Trophoblast cell (in vitro differentiated cells and primary cell): ENCODE measurements at places on chromosomes 7 and 10.

- H3K36me3 ChIP-seq = no peaks in the 10 kb centered on the region
- H3K4me1 ChIP-seq = no peaks in the 10 kb centered on the region
- H3K27me3 ChIP-seq = no peaks in the 10 kb centered on the region
- no peak overlapping the region for H3K4me3 ChIP-seq
Measured at GRCh38 chr10:91613411-91614187, 19.3 kb downstream of the PPP1R3C start.

- no peak overlapping the region for H3K4me3 ChIP-seq
- H3K27ac ChIP-seq = no peak overlapping the region
- H3K36me3 ChIP-seq = no peaks in the 10 kb centered on the region
- H3K4me1 ChIP-seq = no peaks in the 10 kb centered on the region
- peak; percentile 27 for DNase-seq
Measured at GRCh38 chr10:34396663-34397062, 418.4 kb downstream of the PARD3 start.

- H3K4me3 ChIP-seq = no peak overlapping the region
- H3K27ac ChIP-seq = no peak overlapping the region
- H3K27me3 ChIP-seq = no peaks in the 10 kb centered on the region
Measured at GRCh38 chr7:94971051-94971867, 63.9 kb downstream of the PPP1R9A start.

DNA sequence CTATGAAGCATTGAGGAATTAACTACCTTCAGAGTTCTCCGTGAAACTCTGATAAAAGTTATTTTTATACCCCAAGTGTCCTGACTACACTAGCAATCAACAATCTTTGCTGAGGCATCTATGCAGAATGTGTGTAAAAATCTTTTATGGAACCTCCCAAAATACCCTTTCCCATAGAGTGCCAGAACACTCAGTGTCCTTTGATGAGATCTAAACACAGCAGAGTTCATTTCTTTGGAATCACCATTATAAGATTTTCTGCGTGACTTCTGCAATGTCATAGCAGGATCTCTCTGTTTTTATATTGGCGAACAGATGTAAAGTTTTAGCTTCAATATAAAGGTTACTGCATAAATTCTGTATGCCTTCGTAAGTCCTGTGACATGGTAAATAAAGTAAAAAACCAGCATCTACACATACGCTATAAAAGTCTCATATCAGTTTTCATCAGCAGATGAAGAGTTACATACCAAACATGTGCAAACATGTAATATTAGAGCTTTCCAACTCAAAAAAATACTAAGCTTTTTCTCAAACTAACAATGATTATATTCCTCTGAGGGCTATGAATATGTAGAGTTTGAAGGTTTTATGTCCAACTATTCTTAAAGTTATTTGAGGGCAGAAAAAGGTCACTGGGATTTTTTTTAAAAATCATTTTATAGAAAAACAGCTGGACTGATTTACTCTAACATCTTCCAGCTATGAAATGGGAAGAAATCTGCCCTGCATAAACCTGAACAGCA is 67.2 kb downstream of the SKIDA1 start:
- DNase-seq = no peak
- H3K27ac ChIP-seq = no peak overlapping the region
- no peak overlapping the region for H3K4me3 ChIP-seq
- no peaks in the 10 kb centered on the region for H3K4me1 ChIP-seq

- DNase-seq = no peak
- no peak overlapping the region for H3K27ac ChIP-seq
- no peaks in the 10 kb centered on the region for H3K27me3 ChIP-seq
- no peaks in the 10 kb centered on the region for H3K4me1 ChIP-seq
Measured at GRCh38 chr7:84249656-84250055, 55.1 kb upstream of the SEMA3A start.

DNA sequence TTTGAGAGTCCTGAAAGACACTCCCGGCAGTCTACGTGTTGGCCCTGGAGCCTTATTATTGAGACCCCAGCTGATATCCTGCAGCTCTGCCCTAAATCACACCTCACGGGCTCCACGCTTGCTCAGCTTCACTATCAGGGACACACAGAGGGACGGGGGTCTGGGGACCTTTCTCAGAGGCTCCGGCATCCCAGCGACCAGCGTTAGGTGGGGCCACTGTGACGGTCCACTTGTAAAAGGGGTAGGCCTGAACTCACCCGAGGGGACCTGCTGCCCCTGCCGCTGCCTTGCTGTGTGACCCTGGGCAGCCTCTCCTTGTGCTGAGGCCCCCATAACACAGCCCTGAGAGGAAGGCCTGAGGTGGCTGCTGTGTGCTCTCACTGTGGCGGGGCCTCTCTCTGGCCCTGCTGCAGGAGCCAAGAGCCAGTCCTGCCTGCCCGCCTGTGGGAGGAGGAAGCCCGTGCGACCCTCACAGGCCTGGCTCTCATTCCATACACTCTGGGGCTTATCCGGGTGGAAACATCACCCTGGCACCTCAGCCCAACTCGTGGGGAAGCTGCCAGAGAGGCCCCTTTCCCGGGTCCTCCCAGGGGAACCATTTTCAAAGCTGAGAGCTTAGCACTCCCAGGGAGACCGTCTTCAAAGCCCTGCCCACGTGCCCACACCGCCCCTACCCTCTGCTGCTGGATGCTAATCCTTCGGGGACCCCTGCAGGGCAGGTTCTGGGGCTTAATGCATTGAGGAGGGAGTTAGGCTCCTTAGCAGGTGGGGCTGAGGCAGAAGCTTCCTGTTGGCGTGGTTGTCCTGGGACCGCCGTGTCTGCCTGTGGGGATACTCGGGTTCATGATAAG is 21.7 kb downstream of the AQP1 start:
- no peaks in the 10 kb centered on the region for H3K27me3 ChIP-seq
- peaks cover 18% of the 10 kb centered on the region for H3K4me1 ChIP-seq
- no peak for DNase-seq
- no peaks in the 10 kb centered on the region for H3K36me3 ChIP-seq
- H3K4me3 ChIP-seq = no peak overlapping the region

- peaks cover 4% of the 10 kb centered on the region for H3K36me3 ChIP-seq
- H3K4me3 ChIP-seq = no peak overlapping the region
- no peak for DNase-seq
Measured at GRCh38 chr10:98254234-98254974, 13.6 kb downstream of the LOXL4 start.

DNA sequence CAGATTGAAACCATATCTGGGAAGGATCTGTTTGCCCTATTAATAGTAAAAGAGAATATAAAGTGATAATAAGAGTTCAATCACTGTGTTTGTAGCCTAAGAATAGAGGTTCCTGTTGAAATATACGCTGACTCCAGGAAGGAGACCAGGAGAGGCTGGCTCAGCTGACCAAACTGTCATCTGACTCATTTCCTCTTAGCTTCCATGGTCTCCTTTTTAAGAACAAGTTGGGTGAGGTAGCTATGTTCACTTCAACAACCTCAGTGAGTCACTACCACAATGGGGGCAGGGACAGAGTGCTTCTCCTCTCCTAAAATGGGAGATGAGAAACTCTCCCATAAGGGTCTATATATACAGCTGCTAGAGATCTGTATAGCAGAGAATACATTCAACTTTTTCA is 543.3 kb downstream of the CALN1 start:
- H3K4me3 ChIP-seq = no peak overlapping the region
- peaks cover 2% of the 10 kb centered on the region for H3K4me1 ChIP-seq
- no peak for DNase-seq
- H3K27ac ChIP-seq = no peak overlapping the region

DNA sequence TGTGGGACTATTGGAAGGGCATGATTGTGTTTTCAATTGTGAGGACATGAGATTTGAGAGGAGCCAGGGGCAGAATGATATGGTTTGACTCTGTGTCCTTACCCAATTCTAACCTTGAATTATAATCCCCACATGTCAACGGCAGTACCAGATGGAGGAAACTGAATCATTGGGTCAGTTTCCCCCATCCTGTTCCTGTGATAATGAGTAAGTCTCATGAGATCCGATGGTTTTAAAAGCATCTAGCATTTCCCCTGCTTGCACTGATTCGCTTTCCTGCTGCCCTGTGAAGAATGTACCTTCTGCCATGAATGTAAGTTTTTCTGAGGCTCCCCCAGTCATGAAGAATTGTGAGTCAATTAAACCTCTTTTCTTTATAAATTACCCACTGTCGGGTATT is 1367.1 kb downstream of the XPNPEP1 start:
- H3K27me3 ChIP-seq = no peaks in the 10 kb centered on the region
- DNase-seq = no peak
- no peak overlapping the region for H3K27ac ChIP-seq
- no peaks in the 10 kb centered on the region for H3K36me3 ChIP-seq

DNA sequence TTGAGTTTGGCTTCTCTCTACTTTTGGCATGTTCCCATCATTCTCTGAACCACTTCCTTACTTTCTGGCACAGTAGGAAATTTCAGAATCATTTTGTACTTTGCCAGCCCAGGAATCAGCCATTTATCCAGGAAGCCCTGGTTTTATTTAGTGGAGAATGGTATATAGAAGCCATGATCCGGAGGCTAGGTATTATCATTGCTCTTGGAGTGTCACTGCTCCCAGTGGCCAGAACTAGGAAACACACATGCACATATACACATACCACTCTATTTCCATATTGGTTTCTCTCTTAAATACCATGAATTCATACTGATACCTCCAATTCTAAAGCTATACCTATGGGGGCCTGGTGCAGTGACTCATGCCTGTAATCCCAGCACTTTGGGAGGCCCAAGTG is 36.3 kb downstream of the SUFU start:
- H3K36me3 ChIP-seq = no peaks in the 10 kb centered on the region
- H3K27ac ChIP-seq = no peak overlapping the region
- DNase-seq = no peak
- no peak overlapping the region for H3K4me3 ChIP-seq
- no peaks in the 10 kb centered on the region for H3K27me3 ChIP-seq
- H3K4me1 ChIP-seq = no peaks in the 10 kb centered on the region

DNA sequence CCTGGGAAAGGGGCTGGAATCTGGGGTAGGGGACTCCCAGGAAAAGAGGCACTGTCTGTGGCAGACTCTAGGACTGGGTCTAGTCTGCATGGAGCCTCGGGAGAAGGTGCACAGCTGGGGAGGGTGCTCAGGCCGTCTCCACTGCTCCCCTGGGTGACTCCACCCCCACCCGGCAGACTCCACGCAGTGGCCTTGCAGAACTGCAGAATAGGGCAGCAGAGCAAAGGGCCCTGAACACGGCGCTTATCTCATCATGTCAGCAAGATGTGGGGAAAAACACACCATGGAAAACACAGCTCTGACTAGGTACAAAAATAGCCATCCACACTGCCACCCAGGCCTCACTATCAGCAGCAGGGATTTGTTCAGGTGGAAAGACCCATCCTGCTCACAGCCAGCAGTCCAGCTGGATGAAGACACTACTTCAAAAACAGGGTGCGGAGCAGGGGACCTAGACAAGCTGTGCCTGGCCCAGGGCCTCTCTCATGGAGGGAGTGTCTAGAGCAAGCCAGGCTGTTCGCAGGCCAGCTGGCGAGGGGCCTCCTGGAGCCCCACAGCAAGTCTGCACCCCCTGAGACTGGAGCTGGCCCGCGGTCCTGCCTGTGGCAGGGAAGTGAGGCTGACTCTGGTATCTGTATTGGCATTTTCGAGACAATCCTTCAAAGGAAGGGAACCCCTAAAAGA is 11.7 kb downstream of the MAT1A start:
- no peak overlapping the region for H3K27ac ChIP-seq
- H3K36me3 ChIP-seq = no peaks in the 10 kb centered on the region
- H3K4me3 ChIP-seq = no peak overlapping the region

DNA sequence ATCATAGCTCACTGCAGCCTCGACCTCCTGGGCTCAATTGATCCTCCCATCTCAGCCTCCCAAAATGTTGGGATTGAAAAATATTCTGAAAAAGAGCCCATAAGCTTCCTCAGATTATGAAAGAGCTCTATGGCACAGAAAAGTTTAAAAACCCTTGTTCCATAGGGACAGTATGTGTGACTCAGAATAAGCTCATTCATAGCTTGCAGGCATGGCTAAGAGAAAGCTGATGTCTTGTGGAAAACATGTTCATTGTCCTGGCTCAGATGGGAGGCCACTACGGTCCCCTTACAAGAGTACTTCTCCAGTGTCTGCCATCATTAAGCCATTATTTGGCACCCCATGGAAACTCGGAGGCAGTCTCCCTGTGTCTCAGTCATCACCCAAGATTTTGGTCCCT is 64.0 kb downstream of the CCDC3 start:
- H3K4me1 ChIP-seq = no peaks in the 10 kb centered on the region
- no peaks in the 10 kb centered on the region for H3K27me3 ChIP-seq
- H3K36me3 ChIP-seq = no peaks in the 10 kb centered on the region
- H3K27ac ChIP-seq = no peak overlapping the region
- no peak overlapping the region for H3K4me3 ChIP-seq
- peak; percentile 4 for DNase-seq

DNA sequence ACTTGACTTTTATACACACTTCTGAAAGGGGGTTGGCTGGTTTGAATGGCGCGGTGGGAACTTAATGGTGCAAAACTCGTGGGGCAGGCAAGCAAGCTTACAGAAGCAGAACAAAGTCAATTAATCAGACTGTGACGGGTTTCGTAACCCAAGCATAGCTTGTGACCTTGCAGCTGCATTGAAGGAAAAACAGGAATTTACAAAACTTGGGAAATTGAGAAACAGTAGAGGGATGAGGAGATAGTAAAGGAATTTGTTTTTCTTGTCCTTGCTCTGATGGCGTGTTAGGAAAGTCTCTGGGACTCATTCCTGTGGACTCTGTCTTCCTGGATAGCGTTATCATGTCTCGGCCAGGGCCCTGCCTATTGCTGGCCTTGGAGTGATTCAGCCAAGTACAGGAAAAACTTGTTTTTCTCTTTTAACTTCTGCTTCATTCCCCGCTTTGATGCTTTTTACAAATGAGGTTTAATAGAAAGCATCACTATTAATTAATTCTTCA is 220.0 kb upstream of the KCND2 start:
- H3K4me3 ChIP-seq = no peak overlapping the region
- H3K4me1 ChIP-seq = peaks cover 21% of the 10 kb centered on the region
- no peaks in the 10 kb centered on the region for H3K27me3 ChIP-seq
- peak; percentile 77 for DNase-seq

GRCh38 chr7:92402920-92403759 is 44.1 kb upstream of the GATAD1 start:
- no peaks in the 10 kb centered on the region for H3K27me3 ChIP-seq
- H3K4me1 ChIP-seq = peaks cover 12% of the 10 kb centered on the region
- no peak overlapping the region for H3K4me3 ChIP-seq
- peak overlapping the region; percentile 48 for H3K27ac ChIP-seq
- DNase-seq = peak; percentile 78

DNA sequence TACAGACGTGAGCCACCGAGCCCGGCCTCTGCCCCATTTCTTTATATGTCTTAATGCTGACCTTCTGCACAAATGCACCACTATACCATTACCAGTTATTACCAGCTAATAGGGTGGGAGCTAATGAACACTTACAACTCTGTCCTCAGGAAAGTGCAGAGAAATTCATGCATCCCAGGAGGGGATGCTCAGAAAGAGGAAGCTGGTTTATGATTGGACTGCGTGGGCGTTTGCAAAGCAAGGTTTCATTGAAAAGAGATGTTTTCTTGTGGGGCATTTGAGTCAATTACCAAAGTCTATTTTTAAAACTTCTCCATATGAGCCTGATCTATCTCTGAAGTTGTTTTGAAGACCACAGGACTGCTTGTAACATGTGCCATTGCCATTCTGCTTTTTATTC is 417.7 kb upstream of the CELF2 start:
- H3K4me3 ChIP-seq = no peak overlapping the region
- no peaks in the 10 kb centered on the region for H3K27me3 ChIP-seq
- H3K36me3 ChIP-seq = no peaks in the 10 kb centered on the region
- no peak for DNase-seq
- no peak overlapping the region for H3K27ac ChIP-seq
- no peaks in the 10 kb centered on the region for H3K4me1 ChIP-seq

GRCh38 chr7:73567846-73568685 is 10.3 kb downstream of the TBL2 start:
- peaks cover 31% of the 10 kb centered on the region for H3K36me3 ChIP-seq
- no peak overlapping the region for H3K27ac ChIP-seq
- H3K4me3 ChIP-seq = no peak overlapping the region
- no peaks in the 10 kb centered on the region for H3K27me3 ChIP-seq
- DNase-seq = no peak
